ENCODE measurements at places on chromosomes 2 and 18.

GRCh38 chr2:45103351-45104345 is 94.4 kb upstream of the SIX2 start:
- no peak for DNase-seq

DNA sequence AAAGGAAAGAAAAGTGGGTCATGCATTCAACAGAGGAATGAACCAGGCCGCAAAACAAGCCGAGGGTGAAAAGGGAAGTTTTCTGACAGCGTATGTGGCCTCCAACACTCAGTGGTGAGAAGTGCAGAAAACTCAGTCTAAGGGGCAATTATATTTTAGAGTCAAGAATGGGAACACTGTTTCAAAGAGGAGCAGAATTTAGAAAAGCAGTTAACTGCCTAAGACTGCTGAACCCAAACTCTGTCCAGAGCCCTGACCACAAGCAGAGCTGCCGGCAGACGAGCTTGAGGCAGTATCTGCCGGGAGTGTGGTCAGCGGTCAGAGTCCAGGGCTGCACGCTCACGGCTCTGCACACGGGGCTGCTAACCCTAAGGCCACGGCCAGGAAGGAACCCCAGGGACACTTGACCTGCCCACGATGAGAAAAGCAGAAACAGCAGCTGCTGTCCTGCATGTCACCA is 347.0 kb upstream of the ID2 start:
- no peak for DNase-seq

DNA sequence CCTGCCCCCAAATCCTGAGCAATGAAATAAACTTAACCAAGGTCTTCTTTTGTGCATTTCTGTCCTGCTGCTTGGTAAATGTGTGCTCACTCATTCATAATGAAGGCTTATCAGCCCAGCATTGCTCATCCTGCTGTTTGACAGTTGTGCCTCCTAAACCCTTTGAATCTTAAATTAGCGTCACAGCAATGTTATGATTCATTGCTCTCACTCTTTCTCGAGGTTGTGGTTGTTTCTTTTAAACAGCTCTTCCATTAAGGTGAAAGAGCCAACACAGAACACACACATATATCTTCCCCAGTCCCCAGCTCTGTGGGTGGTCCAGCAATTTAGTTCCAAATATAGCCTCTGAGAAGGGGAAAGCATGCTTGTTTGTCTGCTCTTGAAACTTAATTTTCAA is 84.0 kb downstream of the EVA1A start:
- DNase-seq, result no peak

- no peak for DNase-seq
These were observed 141.5 kb downstream of the UBR3 start for GRCh38 chr2:169968743-169969142.

GRCh38 chr2:22454826-22455485 is 930.0 kb upstream of the KLHL29 start:
- DNase-seq, result no peak

DNA sequence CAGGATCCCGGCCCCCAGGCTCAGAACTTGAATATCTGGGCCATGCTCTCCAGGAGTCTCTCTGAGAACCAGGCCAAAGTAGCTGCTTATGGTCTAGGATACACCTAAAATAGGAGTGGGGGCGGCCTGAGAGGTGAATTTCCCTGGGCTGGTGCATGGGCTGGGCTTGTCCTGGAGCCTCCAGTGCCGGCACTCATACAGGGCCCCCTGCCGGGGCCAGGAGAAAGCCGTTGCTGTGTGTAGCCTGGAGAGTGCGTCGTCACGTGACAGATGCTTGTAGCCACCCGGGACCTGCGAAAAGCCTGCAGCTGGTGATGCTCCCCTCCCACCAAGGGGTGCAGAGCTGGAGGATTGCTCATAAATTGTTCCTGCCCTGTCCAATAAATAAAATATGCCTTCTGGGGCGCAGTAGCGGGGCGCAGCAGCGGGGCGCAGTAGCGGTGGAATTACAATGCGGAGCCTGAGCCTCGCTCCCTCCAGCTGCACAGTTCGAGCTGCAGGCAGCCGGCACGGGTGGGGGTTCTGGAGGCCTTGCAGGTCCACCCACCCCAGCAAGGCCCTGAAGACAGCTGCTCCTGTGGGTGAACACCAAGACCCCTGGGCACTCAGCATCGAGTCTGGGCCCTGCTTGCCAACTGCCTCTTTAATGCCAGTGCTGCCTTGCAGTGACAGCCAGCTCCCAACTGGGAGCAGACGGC is 289.9 kb downstream of the NDUFA10 start:
- no peak for DNase-seq

- DNase-seq, result no peak
These were observed 49.2 kb downstream of the PIKFYVE start for GRCh38 chr2:208315081-208315788.

DNA sequence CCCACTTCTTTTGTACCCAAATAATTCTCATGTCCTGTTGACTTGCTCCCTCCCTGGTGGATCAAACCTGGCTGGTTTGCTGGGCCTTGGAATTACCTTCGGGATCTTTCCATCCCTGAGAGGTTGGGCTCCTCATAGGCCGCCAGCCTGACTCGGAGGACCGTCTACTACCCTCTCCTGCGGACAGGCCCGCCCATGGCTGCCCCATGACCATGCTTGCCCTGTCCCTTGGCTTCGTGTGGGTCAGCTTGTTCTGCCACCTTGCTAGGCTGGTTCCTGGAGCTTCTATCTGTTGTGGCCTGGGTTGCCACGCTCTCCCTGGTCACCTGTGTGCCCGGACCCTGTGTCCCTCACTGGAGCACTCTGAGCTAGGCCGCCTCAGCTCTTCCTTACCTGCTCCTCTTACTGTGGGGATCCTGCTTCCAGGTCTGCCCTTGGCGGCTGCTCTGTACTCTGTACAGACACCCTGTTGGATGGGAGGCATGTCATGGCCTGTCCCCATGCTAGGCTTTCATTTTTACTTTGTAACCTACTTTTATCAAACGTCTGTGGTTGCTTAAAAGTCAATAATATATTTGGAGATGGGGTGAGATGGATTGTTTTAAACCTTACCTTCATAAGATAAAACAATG is 29.7 kb upstream of the FHL2 start:
- DNase-seq, result no peak

DNA sequence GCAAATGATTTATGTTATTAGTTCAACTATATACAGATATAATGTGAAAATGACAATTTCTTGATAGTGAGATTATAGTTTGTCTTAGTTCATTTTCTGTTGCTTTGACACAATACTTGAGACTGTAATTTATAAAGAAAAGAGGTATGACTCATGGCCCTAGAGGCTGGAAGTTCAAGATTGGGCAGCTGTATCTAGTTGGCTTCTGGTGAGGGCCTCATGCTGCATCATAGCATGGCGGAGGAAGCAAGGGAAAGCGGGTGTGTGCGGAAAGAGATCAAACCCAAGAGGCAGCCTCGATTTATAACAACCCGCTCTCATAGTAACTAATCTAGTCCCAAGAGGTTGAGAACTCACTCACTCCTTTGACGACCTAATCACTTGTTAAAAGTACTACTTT is 11.4 kb downstream of the PLEKHA3 start:
- no peak for DNase-seq

- DNase-seq, result no peak
These were observed 24.6 kb downstream of the KIF3C start for GRCh38 chr2:25957743-25958142.

DNA sequence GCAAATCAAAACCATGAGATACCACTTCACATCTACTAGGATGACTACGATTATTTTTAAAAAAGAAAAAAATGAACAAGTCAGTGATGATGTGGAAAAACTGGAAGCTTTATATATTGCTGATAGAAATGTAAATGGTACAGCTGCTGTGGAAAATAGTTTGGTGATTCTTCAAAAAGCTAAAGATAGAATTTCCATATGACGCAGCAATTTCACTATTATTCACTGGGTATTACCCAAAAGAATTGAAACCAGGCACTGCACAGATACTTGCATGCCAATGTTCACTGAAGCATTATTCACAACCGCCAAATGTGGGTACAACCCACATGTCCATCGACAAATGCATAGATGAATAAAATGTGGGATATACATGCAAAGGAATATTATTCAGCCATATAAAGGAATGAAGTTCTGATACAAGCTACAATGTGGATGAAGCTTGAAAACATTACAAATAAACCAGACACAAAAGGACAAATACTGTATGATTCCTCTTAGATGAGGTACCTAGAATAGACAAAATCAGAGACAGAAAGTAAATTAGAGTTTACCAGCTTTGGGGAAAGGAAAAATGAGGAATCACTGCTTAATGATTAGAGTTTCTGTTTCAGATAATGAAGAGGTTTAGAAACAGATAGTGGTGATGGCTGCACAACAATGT is 11.1 kb downstream of the RTTN start:
- DNase-seq, result no peak

- DNase-seq, result no peak
These were observed 163.2 kb downstream of the KCNE4 start for GRCh38 chr2:223215254-223215516.

- DNase-seq, result no peak
These were observed 29.3 kb upstream of the DCC start for GRCh38 chr18:52310651-52311050.

DNA sequence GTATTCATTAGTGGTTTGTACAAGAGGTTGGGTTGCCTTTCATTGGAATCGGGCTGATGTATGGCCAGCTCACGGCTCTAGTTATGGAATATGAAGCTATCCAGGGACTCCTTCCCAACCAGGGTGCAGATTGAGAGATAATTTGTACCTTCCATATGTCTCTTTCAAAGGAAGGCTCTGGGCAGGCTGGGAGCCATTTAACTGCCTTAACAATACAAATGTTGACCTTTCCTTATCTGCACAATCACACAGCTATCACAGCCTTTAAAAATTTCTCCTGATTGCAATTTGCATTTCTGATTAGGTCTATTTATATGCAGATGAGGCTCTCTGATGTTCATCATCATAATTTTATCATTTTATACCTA is 58.7 kb downstream of the MYO3B start:
- no peak for DNase-seq

DNA sequence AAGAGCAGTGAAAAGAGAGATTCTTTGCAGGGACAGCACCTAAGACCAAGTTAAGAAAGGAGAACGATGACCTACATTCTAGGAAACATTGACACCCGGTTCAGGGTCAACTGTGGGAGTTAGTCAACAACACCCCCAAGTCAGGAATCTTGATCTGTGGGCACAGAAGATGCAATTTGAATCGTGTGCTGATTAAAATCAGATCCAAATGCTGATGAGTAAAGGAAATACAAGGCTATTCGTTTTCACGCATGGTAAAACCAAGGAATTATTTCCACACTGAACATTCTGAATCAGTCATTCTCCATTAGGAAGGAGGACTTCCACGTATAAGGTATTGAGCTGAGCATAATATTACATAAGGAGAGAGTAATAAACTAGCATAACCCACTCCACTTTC is 124.2 kb downstream of the COPS8 start:
- no peak for DNase-seq

DNA sequence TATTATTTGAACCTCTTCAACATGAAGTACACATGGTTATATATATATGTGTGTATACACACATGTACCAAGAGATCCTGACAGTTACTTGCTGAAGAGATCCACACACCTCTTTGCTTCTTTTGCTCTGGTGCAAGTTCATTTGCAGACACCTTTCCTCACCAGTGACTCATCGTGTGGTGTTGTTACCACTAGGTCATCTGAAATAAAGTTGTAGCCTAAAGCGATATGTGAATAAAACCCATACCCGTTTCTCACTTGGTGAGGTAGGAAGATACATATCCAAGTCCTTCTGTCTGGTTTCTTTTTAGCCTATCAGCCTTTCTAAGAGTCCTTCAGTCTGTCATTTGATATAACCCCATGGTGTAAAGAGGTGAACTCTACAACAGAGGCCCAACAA is 379.4 kb upstream of the RAB12 start:
- no peak for DNase-seq

GRCh38 chr18:70149616-70150301 is 55.7 kb downstream of the RTTN start:
- DNase-seq, result no peak

GRCh38 chr2:96506016-96506906 is 1.1 kb upstream of the NEURL3 start:
- no peak for DNase-seq

GRCh38 chr2:233384811-233385488 is 30.7 kb downstream of the DGKD start:
- no peak for DNase-seq

GRCh38 chr2:211306929-211307328 is 750.5 kb downstream of the CPS1 start:
- no peak for DNase-seq

- no peak for DNase-seq
These were observed 286.5 kb downstream of the THSD7B start for GRCh38 chr2:137051778-137052398.

DNA sequence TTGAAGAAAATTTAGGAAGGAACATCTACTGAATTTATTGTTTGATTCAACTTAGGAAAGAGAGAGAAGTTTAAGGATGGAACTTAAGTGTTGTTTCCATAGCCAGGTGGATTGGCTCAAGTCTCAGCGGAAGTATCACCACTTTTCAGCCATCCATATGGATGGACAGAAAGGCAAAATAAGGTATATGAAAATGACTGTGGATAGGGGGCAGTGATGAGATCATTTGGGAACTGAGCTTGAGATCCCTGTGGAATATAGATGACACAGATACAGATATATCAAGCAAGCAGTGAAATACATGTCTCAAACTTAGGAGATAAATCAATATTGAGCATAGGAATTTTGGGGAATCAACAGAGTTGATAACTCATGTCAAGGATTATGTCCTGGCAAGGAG is 1462.7 kb upstream of the NXPH2 start:
- DNase-seq, result no peak

DNA sequence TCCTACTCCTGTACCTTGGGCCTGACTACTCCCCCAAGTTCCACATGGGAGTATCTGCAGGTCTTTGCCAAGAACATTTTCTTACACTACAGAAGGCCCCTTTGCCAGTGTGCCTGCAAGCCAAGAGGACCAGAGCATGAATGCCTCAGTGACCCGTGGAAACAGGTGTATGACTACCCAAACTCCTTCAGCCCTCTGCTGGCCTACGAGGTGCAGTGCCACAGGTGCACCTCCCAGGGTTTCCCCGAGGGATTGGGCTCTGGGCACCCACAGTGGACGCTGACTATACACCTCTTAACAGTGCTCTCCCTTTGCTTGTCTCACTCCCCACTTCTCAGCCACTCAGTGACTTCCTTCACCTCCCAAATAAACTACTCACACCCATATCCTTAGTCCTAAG is 91.4 kb downstream of the COL6A3 start:
- DNase-seq, result no peak

DNA sequence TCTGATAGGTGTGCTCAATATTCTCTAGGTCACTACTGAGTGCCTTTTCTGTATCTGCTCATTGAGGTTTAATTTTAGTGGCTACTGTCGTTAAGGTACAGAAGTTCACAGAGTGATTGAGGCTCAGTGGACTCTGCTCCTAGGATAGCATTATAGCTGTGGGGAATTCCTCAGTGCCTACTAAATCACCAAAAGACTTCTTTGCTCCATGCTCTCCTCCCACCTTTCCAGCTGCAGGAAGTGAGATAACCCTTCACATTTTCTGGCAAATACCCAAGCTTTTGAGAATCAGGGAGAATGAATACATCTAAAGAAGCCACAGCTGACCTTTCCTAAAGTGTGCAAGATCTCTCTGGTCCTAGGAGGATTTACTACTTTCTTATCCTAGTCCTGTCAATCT is 95.2 kb upstream of the FSIP2 start:
- DNase-seq, result no peak

- no peak for DNase-seq
These were observed 876 bp downstream of the CNTNAP5 start for GRCh38 chr2:124025891-124026434.

- DNase-seq, result no peak
These were observed 52.2 kb upstream of the PTPRM start for GRCh38 chr18:7514796-7515440.
